ENCODE measurements at places on chromosomes 7 and 10.

DNA sequence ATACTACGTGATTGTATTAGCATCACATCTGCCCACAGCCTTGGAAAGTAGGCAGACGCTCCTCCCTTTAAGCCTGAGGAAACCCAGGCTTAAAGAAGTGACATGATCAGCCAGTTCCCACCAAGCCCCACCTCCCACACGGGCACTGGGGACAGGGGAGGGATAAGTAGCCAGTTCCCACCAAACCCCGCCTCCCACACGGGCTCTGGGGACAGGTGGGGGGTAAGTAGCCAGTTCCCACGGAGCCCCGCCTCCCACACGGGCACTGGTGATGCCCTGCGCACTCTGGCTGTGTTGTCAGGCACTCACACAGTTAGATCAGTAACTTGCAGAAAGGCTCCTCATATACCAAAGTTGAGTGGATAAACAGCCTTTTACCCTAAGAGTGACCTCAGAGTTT, 606.8 kb downstream of the PTPRN2 start:
- no peak for DNase-seq

GRCh38 chr10:49505076-49505475, 33.8 kb downstream of the ERCC6 start:
- DNase-seq = no peak

- no peak for DNase-seq
These were observed 103.6 kb upstream of the PPP1R9A start for GRCh38 chr7:94803821-94804220.

DNA sequence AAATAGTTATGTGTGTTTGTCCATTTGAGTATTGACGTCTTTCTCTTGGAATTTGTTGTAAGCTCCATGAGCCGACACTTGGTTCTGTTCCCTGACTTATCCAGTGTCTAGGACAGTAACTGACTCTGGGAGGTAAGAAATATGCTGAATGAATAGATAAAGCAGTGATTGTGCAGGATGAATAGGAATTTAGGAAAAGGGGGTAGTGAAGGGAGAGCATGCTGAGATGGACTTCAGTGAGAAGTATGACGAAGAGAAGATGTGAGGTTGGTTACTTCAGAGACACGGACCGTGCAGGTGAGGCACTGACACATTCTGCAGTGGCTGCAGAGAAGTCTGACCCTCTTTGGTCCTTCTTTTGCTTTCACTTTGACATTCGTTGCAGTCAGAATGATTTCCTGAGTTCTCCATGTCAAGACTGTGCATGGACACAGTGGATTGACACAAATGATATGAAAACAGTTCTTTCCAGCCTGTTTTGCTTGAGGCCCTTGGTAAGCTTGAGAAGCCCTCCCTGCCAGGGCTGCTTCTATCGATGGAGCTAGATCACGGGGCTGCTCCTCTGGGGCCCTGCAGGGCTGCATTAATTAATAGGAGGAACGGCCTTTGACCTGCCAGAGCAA, 261.5 kb upstream of the SORCS1 start:
- DNase-seq = no peak

GRCh38 chr7:116687801-116688201, 15.8 kb downstream of the MET start:
- no peak for DNase-seq

DNA sequence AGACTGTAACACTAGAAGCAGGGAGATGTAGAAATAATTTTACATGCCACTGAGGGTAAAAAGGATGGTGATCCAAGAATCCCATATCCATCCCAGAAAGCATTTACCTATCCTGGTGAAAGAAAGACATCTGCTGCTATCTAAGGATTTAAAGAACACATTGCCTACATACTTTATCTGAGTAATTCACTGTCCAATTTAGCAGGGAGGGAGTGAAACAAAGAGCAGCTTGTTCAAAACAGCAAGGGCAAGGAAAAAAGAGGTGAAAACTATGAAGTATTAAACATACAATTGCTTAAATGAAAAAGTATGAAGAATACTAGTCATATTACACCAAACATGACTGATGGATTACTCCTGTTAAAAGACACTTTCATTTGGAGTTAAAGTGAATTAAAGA, 206.2 kb downstream of the PPP1R9A start:
- DNase-seq = no peak

GRCh38 chr10:114565066-114565465, 93.0 kb downstream of the ABLIM1 start:
- DNase-seq = no peak

DNA sequence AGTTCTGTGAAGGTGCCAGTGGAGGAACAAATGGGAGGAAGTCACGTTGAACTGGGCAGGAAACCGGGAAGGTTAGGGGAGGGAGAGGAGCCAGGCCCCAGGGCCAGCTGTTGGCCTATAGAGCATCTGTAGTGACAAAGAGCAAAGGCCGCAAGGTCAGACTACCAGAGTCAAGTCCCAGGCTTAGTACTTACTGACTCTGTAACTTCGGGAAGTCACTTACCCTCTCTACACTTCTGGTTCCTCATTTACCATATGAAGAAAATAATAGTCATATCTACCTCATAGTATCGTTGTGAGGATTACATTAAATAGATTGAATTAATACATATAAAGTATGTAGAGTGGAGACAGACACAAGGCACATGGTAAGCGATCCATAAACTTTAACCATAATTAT, 101.8 kb upstream of the FZD1 start:
- no peak for DNase-seq

DNA sequence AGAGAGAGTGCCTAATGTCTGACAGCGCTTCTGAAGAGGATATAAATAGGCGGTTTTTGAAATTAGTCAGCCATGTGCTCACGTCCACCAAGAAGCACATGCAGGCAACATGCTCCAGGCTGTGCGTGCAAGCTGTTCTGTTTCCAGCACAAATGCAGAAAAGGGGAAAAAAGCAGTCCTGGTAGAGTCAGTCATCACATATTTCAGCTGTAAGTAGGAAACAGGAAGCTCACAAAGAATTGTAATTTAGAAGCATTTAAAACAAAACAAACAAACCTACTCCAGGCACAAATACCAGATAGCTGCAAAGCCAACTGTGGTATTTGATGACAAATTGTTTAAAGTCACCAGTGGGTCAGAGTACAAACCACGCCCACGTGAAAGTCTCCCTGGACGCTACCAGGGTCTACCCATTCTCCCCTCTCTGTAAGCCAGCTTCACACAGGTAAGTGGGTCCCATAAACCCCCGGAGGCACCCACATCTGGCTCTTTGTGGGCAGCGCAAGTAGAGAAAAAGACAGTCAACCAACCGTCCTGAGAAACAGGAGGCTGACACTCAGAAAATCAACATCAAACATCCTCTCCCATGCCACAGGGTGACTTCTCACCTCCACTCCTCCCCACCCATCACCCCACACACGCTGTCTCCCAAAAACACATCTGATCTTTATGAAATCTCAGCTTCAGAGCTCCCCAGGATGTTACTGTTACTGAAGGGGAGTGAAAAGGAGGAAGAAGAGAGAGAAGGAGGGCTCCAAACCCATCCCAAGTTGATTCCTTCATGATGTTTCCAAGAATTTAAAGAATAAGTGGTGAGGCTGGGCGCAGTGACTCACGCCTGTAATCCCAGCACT, 186.4 kb downstream of the FAM107B start:
- no peak for DNase-seq

DNA sequence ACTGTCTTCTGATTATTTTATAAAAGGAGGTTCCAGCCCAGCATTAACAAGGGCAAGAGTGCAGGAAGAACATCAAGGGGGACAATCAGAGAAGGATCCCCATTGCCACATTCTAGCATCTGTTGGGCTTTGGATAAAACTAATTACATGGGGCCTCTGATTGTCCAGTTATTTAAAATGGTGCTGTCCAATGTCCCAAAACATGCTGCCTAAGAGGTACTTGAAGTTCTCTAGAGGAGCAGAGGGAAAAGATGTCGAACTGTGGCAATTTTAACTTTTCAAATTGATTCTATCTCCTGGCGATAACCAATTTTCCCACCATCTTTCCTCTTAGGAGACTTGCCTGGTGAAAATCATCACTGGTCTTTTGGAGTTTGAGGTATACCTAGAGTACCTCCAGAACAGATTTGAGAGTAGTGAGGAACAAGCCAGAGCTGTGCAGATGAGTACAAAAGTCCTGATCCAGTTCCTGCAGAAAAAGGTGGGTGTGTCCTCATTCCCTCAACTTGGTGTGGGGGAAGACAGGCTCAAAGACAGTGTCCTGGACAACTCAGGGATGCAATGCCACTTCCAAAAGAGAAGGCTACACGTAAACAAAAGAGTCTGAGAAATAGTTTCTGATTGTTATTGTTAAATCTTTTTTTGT, 2.3 kb downstream of the IL6 start:
- DNase-seq = no peak

DNA sequence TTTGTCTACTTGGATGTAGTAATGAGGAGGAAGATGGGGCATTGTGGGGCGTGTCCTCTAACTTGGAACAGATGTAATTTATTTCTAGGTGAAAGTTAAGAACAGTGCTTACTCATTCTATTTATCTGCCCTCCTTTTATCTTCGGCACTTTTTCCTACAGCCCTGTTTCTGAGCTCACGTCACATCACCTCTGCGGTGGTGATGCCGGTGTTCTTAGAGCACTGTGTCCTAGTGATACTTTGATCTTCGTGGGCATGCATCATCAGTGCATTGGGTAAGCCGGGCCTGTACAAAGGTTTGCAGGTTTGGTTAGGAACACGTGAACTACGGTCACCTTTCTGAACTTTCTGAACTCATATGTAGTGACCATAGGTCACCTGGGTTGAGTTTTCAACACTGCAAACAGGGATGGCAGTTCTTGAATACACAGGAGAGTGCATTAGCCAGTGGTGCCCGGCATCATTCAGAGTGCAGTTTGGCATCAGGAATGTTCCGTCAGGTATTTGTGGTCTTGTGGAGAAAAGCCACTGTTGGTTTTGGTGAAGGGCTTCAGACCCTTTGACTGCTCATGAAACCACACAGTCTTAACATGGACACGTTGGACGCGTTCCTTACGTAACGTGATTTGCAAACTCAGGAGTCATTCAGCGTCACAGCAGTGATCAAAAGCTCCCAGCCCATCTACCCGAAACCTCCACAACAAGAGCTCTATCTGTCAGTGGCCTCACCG, 5.6 kb downstream of the POR start:
- no peak for DNase-seq

DNA sequence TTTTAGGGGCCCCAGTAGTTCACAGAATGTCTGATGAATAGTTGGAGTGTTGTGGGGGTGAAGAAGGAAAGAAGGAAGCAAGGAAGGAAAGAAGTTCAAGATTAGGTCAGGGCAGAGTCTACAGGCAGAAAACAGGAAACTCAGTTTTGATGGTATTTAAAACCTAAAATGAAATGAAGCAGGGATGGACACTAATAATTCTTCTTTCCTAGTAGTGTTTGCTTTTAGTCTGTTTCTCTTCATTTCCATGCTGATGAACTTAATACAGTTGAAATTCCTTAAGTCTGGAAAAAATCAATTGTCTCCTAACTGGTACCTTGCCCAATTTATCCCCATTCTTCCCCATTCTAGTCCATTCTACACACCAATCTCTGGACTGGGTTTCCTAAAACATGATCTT, 59.0 kb upstream of the GSAP start:
- DNase-seq = no peak

GRCh38 chr10:72013202-72013945, 49.2 kb downstream of the CHST3 start:
- DNase-seq = no peak

GRCh38 chr10:130455791-130456190, 319.6 kb downstream of the GLRX3 start:
- DNase-seq = no peak

DNA sequence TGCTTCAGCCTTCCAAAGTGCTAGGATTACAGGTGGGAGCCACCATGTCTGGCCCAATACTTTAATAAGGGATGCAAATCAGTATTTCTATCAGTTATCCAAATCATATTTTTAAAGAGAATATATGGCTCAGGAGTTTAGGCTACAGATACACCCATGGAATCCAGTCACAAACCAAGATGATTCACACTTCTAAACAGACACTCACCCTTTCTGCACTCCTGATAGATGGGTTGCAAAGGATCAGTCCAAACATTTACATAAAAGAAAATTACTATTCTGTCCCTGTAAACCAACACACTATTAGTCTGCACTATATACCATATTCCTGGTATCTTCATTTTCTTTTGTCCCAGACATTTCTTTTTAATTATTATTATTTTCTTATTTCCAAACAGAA, 2.2 kb downstream of the MORN4 start:
- no peak for DNase-seq

- DNase-seq = no peak
These were observed 121.6 kb downstream of the LRRC4 start for GRCh38 chr7:127909424-127910152.

- no peak for DNase-seq
These were observed 6.8 kb downstream of the CUZD1 start for GRCh38 chr10:122838880-122839279.

- DNase-seq = no peak
These were observed 32.1 kb upstream of the PIK3AP1 start for GRCh38 chr10:96752375-96752774.

DNA sequence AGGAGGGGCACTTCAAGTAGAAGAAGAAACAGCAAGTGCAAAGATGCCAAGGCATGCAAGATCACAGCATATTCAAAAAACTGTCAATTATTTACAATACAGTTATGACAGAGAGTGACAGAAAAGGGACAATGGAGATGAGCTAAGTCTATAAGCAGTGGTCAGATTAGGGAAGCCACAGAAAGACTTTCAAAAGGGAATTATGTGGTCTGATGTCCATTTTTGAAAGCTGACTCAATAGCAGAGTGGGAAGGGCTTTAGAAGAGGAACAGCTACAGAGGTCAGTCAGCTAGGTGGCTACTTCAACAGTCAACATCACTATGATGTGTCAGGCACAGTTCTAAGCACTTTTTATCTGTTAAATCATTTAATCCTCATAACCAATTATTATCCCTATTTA, 45.2 kb upstream of the SPOCK2 start:
- no peak for DNase-seq

GRCh38 chr7:46198701-46199100, 277.6 kb upstream of the IGFBP3 start:
- DNase-seq = no peak

DNA sequence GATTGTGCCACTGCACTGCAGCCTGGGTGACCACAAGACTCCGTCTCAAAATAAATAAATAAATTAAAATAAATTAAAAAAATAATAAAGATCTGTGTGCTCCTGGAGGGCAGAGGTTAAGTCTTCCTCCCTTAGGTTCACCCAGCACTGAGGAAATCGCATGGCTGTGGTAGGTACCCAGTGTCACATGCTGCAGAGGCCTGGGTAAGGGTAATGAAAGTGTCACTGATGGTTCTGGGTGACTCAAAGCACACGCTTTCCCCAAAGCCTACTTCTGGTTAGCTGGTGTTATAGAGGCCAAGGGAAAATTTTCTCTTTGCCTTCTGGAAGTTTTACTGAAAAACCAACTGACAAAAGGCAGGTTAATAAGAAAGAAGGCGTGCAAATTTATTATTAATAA, 88.8 kb upstream of the ITGB1 start:
- DNase-seq = no peak

- DNase-seq = no peak
These were observed 836 bp downstream of the ENO4 start for GRCh38 chr10:116850058-116850611.

DNA sequence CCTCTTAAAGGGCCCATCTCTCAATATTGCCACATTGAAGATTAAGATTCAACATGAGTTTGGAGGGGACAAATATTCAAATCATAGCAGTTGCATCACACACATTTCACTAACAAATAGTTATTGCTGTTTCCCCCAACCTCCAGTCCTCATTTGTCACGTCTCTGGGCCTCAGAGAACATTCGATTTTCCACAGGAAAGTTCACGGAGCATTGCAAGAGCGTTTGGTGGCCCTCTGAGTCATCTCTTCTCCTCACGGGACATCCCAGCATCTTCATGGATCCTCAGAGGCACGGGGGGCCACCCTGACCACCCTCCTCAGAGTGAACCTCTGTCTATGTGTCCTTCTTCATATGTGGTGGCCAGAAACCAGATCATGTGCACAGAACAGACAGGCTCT, 50.3 kb upstream of the CHST15 start:
- no peak for DNase-seq

Data from activated gamma-delta T cell (primary cell).